EH (cell line): ENCODE measurements at places on chromosomes 7 and 10.
A peak's percentile ranks its signal among the peaks of the same experiment; 100 is the strongest.

- DNase-seq, result no peak
Measured at GRCh38 chr7:16850614-16851466, 30.9 kb downstream of the AGR3 start.

DNA sequence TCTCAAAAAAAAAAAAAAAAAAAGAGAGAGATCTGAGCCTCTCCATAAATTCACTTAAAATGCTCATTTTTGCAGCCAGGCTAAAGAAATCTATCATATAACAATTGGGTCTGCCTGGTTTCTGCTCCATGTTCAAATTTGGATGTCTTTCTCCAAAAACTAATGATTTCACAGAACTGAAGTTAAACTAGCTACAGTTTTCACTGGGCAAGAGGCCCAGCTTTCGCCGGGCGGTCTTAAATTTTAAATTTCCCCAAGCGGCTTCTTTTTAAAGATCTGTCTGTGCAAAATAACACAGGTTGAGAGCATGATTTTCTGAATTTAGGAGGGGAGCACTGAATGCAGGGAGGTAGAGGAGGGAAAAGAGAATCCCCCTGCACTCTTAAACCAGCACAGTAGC is 603.4 kb downstream of the KCNMA1 start:
- no peak for DNase-seq

DNA sequence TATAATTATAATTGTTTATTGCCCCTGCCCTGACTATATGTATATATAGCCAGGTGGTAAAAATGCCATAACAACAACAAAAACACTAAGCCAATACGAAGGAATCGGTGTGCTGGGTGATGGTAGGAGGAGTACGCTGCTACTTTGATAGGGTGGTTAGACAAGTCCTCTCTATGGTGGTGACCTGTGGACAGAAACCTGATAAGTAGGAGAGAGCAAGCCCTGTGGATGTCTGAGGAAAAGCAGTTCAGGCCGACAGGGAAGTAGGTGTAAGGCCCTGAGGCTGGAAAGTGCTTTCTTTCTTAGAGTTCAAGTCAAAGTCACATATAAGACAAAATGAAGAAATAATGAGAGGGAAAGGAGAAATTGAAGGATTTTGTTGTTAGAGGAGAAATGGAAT is 823.8 kb upstream of the CELF2 start:
- DNase-seq, result no peak

DNA sequence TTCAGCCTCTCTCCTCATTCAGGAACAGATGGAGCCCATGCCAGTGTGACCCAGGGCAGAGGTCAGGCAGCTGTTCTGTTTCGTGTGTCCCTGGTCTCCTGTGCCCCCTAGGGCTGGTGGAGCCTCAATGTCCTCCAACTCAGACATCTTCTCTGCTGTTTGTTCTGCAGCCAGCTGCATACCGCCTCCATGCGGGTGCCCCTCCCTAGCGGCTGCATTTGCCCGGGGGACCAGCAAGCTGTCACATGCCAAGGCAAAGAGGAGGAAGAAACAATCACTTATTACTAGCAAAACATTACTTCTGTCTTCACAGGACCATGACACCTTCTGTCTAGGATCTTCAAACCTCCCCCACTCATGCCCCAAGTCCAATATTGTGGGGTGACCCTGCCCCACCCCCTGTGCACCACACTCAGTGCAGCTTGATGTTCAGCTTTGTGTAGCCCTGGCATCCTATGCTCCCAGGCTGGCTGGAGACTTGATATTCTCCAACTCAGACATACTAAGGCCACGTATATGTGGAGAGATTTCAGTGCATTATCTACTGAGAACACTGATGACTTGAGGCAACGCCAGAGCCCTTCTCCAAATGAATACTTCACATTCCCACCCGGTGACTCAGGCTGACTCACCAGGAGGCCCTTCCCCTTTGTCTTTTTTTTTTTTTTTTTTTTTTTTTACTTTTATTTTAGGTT is 188.9 kb downstream of the SKIDA1 start:
- DNase-seq, result peak; percentile 98
